Stomach (tissue), 19 donors: ENCODE measurements at places on chromosomes 5 and 9. TPM values are rescaled to one million over a fixed set of nuclear protein-coding genes. Genes with fewer than 3 reads are reported as not detected.
A peak's percentile ranks its signal among the peaks of the same experiment; 100 is the strongest.

DNA sequence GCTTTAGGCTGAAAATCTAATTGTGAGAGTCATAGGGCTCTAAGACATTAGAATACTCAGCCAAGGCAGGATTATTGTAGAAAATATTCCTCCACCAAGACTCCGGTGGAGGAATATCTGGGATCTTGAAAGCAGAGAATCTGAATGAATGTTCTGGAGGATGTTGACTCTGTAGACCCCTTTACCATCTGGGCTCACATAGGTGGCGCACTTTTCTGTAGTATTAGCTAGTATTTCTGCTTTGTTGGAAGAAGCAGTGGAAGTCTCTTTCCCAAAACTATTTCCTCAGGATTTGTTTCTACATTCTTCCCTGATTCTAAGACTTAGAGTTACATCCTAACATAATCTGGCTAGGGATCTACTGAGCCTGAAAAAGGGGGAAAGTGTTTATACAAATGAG, 752.4 kb upstream of the SEMA6A start:
- no peaks in the 10 kb centered on the region for H3K4me1 ChIP-seq
- H3K4me3 ChIP-seq, result no peak overlapping the region
- H3K36me3 ChIP-seq, result no peaks in the 10 kb centered on the region
- no peak for DNase-seq

DNA sequence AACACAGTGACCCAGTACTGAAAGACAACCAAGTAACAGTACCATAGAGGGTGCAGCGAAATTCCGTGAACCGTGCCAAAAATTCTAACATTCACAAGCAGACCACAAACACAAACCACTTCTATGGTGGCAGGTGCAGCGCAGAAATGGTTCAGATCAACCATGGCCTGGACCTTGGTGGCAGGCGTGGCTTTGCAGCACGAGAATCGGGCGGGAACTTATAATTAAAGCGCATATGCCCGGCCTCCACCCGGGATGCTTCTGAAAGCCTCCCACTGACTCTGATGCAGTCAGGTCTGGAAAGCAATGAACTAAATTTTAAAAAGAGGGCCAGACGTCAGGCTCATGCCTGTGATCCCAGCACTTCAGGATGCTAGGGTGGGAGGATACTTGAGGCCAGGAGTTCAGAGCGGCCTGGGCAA, 68.0 kb upstream of the TBC1D9B start:
- H3K4me1 ChIP-seq, result no peaks in the 10 kb centered on the region
- no peak overlapping the region for H3K4me3 ChIP-seq
- DNase-seq, result no peak
- no peak overlapping the region for H3K27ac ChIP-seq

The MYMK gene
- not detected for polyA plus RNA-seq

The DBH gene
- polyA plus RNA-seq, result not detected

The MEIKIN gene
- polyA plus RNA-seq, result not detected

- no peaks in the 10 kb centered on the region for H3K36me3 ChIP-seq
- no peaks in the 10 kb centered on the region for H3K4me1 ChIP-seq
- no peak for DNase-seq
These were observed 14.9 kb downstream of the CEL start for GRCh38 chr9:133076691-133077090.

- H3K4me1 ChIP-seq, result peaks cover 10% of the 10 kb centered on the region
- no peaks in the 10 kb centered on the region for H3K27me3 ChIP-seq
- DNase-seq, result peak; percentile 48
- peak overlapping the region; percentile 11 for H3K27ac ChIP-seq
- peak overlapping the region; percentile 11 for H3K4me3 ChIP-seq
These were observed 341.0 kb upstream of the CD180 start for GRCh38 chr5:67537439-67538148.

DNA sequence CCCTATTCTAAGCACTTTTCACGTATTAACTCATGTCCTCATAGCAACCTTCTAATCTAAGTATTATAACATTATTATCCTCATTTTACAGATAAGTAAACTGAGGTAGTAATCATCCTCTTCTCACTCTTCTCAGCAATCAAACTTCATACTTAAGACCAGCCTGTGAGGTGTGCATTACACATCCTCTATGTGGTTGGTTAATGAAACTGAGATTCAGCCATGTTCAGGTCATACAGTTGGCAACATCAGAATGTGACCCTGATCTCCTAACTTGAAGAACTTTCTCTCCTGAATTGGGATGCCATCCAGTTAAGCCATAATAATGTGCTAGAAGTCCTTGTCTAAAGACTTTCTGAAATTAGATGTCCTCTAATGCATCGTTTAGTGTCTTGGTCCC, 275.1 kb upstream of the ANKRD55 start:
- no peaks in the 10 kb centered on the region for H3K36me3 ChIP-seq
- no peak overlapping the region for H3K4me3 ChIP-seq
- H3K27me3 ChIP-seq, result no peaks in the 10 kb centered on the region

GRCh38 chr5:156824800-156825199, 25.3 kb upstream of the PPP1R2B start:
- H3K27me3 ChIP-seq, result no peaks in the 10 kb centered on the region
- DNase-seq, result peak; percentile 80
- H3K27ac ChIP-seq, result no peak overlapping the region
- H3K36me3 ChIP-seq, result no peaks in the 10 kb centered on the region
- no peak overlapping the region for H3K4me3 ChIP-seq

DNA sequence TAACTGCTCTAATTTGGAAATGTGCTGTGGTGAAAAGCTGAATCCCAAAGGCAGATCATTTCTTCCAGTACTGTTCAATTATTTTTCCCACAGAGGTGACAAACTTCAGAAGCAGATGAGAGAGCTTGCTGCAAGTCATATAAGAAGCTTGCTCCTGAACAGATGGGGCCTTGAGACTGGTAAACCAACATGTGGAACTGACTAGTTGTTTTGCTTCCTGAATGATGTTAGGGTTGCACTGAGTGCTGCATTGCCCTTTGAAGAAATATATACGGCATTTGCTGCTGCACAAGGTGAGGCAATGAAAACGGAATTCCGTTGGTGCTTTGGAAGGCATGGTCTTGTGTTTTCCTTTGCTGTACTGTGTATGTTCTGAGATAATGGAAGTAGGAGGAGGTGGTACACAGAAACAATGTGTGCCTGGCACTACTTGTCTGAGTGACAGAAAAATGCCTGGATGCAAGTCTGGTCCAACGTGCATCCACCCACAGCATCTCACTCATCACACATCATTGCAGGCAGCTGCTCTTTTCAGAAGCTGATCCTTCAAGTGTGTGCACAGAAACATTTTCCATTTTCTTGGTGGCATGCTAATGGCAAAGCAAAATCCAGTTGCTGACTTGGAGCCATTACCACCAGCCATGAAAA, 76.9 kb downstream of the ANKH start:
- DNase-seq, result no peak
- H3K27me3 ChIP-seq, result no peaks in the 10 kb centered on the region
- no peak overlapping the region for H3K27ac ChIP-seq
- no peak overlapping the region for H3K4me3 ChIP-seq
- H3K36me3 ChIP-seq, result no peaks in the 10 kb centered on the region

The KCNIP1 gene
- polyA plus RNA-seq, result 0.61 TPM

The SPATA31C1 gene
- not detected for polyA plus RNA-seq

The PRRC2B gene
- polyA plus RNA-seq, result 30.5 TPM

GRCh38 chr5:149559706-149560105, 8.5 kb upstream of the CSNK1A1 start:
- H3K27ac ChIP-seq, result no peak overlapping the region
- H3K4me3 ChIP-seq, result no peak overlapping the region
- H3K27me3 ChIP-seq, result no peaks in the 10 kb centered on the region
- no peak for DNase-seq
- no peaks in the 10 kb centered on the region for H3K36me3 ChIP-seq

DNA sequence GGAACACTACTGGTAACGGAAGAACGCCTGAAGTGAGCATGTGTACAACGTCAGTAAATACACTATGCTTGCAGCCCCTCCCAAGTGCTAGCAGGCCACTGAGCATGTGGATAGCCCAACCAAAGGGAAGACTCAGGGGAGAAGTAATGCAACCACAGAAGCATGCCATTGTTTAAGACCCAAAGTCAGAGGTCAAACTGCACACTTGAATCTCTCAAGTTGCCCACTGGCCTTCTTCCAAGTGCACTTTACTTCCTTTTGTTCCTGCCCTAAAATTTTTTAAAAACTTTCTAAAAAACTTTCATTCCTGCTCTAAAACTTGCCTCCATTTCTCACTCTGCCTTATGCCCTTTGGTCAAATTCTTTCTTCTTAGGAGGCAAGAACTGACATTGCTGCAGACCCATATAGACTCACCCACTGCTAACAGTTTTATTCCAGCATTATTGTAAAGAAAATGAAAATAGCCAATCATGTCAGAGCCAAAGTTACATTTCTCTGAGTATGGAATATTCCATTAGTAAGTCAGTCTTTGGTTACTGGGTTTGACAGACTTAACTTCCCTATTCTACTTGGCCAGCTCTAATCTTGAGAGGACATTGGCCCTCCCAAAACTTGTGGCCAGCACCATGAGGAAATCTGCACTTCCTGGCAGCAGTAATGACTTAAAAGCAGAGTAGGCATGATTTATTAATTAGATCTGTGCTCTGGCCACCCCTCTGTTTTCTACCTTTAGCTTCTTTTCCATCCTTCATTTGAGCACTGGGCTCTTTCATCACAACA, 76.9 kb downstream of the TSSK1B start:
- DNase-seq, result no peak
- no peak overlapping the region for H3K4me3 ChIP-seq
- H3K36me3 ChIP-seq, result no peaks in the 10 kb centered on the region
- H3K27ac ChIP-seq, result no peak overlapping the region
- no peaks in the 10 kb centered on the region for H3K27me3 ChIP-seq

- H3K36me3 ChIP-seq, result peaks cover 30% of the 10 kb centered on the region
- H3K4me3 ChIP-seq, result no peak overlapping the region
- no peaks in the 10 kb centered on the region for H3K27me3 ChIP-seq
- H3K27ac ChIP-seq, result peak overlapping the region; percentile 82
- peaks cover 99% of the 10 kb centered on the region for H3K4me1 ChIP-seq
- no peak for DNase-seq
These were observed 294.1 kb downstream of the FANCC start for GRCh38 chr9:95023217-95024003.

GRCh38 chr5:157290156-157290980, 24.4 kb downstream of the CYFIP2 start:
- H3K4me1 ChIP-seq, result no peaks in the 10 kb centered on the region
- no peak overlapping the region for H3K27ac ChIP-seq
- no peak overlapping the region for H3K4me3 ChIP-seq

The LCP2 gene
- polyA plus RNA-seq, result 15.4 TPM

- no peak for DNase-seq
- no peak overlapping the region for H3K4me3 ChIP-seq
These were observed 85.4 kb downstream of the GLIS3 start for GRCh38 chr9:4214486-4214885.

- H3K27me3 ChIP-seq, result no peaks in the 10 kb centered on the region
- H3K36me3 ChIP-seq, result no peaks in the 10 kb centered on the region
- H3K4me1 ChIP-seq, result no peaks in the 10 kb centered on the region
- no peak overlapping the region for H3K4me3 ChIP-seq
These were observed 60.8 kb upstream of the TMC1 start for GRCh38 chr9:72460342-72461312.

- no peaks in the 10 kb centered on the region for H3K4me1 ChIP-seq
- H3K36me3 ChIP-seq, result no peaks in the 10 kb centered on the region
- H3K4me3 ChIP-seq, result no peak overlapping the region
- H3K27me3 ChIP-seq, result no peaks in the 10 kb centered on the region
These were observed 34.4 kb upstream of the RNU6ATAC start for GRCh38 chr9:134198791-134199190.

DNA sequence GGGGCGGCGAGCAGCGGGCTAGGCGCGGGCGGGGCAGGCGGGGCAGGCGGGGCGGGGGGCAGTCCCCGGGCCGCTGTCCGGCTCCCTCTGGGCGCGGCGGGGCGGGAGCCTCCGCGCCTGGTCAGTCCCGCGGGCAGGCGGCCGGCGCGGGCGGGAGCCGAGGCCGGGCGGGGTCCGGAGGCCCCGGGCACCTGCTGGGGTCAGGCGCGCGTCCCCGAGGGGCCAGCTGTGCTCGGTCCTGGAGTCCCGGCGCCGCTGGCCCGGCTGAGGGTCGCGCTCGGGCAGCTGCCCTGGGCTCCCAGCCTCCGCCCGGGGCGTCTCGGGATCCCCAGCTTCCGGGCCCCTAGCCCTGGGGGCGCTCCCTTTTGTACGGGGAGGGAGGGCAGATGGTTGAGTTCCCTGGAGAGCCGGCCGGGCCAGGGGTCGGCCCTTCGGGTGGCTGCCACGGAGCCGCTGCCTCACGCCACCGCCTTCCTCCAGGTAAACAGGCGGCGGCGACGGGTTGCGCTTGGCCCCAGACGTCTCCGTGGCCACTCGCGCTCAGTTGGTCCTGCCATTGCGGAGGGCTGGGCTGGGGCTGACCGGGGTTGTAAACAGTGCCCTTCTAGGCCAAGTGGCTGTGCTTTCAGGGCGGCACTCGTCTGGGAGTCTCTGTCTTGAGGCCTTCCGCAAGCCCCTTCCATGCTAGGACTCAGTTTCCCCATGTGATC, 473 bp downstream of the ZBTB34 start:
- H3K36me3 ChIP-seq, result peaks cover 24% of the 10 kb centered on the region
- peak; percentile 66 for DNase-seq
- peak overlapping the region; percentile 97 for H3K4me3 ChIP-seq
- H3K27me3 ChIP-seq, result no peaks in the 10 kb centered on the region
- peak overlapping the region; percentile 91 for H3K27ac ChIP-seq
- H3K4me1 ChIP-seq, result peaks cover 54% of the 10 kb centered on the region

The HTR1A gene
- polyA plus RNA-seq, result not detected

- H3K36me3 ChIP-seq, result no peaks in the 10 kb centered on the region
- H3K4me1 ChIP-seq, result peaks cover 4% of the 10 kb centered on the region
- no peaks in the 10 kb centered on the region for H3K27me3 ChIP-seq
- DNase-seq, result no peak
- no peak overlapping the region for H3K27ac ChIP-seq
- H3K4me3 ChIP-seq, result no peak overlapping the region
These were observed 260.6 kb upstream of the ANKRD55 start for GRCh38 chr5:56493766-56494165.

The ANKRD34B gene
- polyA plus RNA-seq, result not detected

GRCh38 chr9:18626046-18626698, 152.2 kb downstream of the ADAMTSL1 start:
- DNase-seq, result no peak
- no peak overlapping the region for H3K27ac ChIP-seq
- no peaks in the 10 kb centered on the region for H3K27me3 ChIP-seq
- no peaks in the 10 kb centered on the region for H3K36me3 ChIP-seq

GRCh38 chr9:126832440-126832839, 27.6 kb downstream of the ZBTB43 start:
- H3K36me3 ChIP-seq, result peaks cover 69% of the 10 kb centered on the region
- H3K27ac ChIP-seq, result no peak overlapping the region
- H3K27me3 ChIP-seq, result no peaks in the 10 kb centered on the region
- DNase-seq, result no peak
- H3K4me1 ChIP-seq, result peaks cover 6% of the 10 kb centered on the region

The FAM78A gene
- 0.85 TPM for polyA plus RNA-seq

- DNase-seq, result no peak
- no peaks in the 10 kb centered on the region for H3K27me3 ChIP-seq
- H3K36me3 ChIP-seq, result no peaks in the 10 kb centered on the region
- peaks cover 14% of the 10 kb centered on the region for H3K4me1 ChIP-seq
These were observed 3.6 kb upstream of the POC5 start for GRCh38 chr5:75720882-75721281.

The BDP1 gene
- 6.4 TPM for polyA plus RNA-seq
